Caudate nucleus (tissue), 63 donors: ENCODE measurements at places on chromosomes 12 and 14.

DNA sequence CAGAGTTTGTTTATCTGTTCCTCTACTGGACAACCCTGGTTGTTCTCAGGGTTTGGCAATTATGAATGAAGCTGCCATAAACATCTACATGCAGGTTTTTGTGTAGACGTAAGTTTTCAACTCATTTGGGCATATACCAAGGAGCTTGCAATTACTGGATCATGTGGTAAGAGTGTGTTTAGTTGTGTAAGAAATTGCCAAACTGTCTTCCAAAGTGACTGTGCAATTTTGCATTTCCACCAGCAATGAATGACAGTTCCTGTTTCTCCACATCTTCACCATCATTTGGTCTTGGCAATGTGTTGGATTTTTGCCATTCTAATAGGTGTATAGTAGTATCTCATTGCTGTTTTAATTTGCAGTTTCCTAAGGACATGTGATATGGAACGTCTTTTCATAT lies 39.8 kb upstream of the FBXO33 start:
- DNase-seq, result no peak

- DNase-seq, result no peak
These were observed 251.5 kb upstream of the FBXO33 start for GRCh38 chr14:39683691-39684260.

- DNase-seq, result no peak
These were observed at the start of gene RIMBP2 for GRCh38 chr12:130715998-130716968. Gene RIMBP2 (minus strand): TSS chr12:130716299. CDS start chr12:130479013, 237,286 bp downstream.

DNA sequence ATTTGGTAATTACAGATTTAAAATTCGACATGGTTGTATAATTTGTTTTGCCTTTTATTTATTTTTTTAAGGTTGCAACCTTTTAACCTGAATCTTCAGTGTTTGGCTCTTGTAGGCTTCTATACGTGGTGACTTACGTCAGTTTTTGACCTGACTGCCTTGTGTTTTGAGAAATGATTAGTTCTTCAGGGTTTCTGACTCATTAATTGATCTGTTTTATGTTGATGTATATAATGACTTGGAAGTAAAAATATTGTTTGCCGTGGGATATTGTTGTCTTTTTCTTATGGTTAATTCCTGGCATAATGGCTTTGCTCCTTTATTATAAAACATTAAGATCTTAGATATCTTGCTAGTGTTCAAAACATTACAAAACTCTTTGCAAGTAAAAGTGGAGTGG lies 2.5 kb downstream of the RASSF8 start:
- no peak for DNase-seq

DNA sequence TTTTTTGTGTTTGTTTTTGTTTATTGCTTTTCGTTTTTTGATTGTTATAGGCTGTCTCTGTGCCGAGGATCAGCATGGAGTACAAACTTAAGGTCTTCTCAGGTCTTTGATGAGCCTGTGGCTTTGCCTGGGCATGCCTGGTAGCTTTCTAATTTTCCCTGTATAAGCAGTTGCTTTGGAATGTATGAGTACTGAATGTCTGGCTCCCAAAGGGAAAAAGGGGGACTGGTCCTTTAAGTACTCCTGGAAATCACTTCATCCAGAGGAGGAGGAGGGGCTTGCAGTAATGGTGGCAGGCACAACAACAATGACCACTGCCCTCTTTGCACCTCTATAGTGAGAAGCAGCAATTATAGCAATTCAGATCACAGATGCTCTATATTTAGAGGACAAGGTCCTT lies 67.6 kb upstream of the TTC7B start:
- DNase-seq, result no peak

DNA sequence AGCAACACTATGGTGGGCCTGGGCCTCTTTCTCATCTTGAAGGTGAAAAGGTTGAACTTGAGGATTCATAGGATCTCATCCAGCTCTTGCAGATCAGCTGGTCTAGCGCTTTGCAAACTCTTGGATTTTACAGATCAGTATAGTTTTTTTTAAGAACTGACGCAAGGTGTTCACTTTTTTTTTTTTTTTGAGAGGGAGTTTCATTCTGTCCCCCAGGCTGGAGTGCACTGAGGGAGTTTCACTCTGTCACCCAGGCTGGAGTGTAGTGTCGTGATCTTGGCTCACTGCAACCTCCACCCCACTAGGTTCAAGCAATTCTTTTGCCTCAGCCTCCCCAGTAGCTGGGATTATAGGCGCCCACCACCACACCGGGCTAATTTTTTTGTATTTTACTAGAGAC lies 20.4 kb upstream of the LGMN start:
- DNase-seq, result no peak
